T-helper 17 cell (primary cell): ENCODE measurements at places on chromosomes 7 and 10. TPM values are rescaled to one million over a fixed set of nuclear protein-coding genes. Genes with fewer than 3 reads are reported as not detected.

The OPN4 gene
- not detected for total RNA-seq

The NKX2-3 gene
- total RNA-seq, result not detected

The DNTT gene
- total RNA-seq, result not detected

The C10orf67 gene
- 0.26 TPM for total RNA-seq

The ANKRD1 gene
- total RNA-seq, result not detected

DNA sequence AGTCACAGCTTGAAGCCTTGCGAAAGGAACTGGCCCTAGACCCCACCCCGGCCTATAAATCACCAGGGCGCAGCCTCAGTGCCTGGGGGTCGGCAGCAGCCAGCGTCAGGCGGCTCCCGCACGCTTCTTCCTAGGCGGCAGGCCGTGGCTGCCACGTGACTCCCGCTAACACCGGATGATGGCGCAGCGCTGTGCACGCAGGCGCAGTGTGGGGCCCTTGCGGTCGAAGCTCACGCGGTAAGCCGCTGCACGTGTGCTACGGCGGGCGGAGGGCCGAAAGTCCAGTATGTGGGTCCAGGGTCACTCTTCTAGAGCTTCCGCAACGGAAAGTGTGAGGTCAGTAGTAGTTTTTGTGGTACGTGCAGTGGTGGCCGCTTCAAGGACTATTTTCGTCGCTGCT lies at the start of gene STK31:
Gene STK31 (plus strand): TSS at position 220 of the 400 bp plus-strand sequence. CDS start 67 bp downstream, at position 287.
- no peak for DNase-seq

GRCh38 chr10:70833601-70834000 lies 17.9 kb downstream of the SGPL1 start:
- DNase-seq, result no peak

DNA sequence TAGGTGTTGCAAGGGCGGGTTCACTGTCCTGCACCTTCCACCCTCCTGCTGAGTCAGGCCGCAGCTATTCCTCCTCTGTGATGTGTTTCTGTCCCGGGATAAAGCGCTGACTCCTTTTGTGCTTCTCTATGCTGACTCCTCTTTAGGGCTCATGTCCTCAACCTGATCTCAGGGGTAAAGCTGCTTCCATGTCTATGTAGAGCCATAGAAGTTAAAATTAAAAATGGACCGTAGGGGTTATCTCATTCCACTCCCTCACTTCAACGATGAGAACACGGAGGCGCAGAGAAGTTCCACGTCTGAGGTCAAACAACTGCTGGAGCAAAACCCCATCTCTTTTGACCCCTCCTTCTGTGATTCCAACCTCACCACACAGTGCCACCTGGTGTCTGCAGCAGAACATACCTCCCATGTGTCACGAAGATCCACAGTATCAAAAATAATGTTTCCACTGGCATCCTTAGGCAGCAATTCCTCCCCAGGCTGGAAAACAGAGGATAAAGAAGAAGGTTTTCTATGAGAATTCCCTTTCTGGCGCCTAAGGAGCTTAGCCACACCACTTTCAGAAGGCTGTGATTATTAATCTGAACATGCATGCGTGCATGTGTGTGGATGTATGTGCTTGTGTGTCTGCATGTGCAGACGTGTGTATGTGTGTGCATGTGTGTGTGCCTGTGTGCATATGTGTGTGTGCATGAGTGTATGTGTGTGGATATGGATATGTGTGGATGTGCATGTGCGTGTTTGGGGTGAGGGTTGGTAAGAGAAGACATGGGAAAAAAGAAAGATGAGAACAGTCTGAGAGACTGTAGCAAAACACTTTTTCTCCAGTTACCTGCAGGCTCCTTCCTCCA lies 81.2 kb upstream of the UCN3 start:
- DNase-seq, result peak; percentile 20

DNA sequence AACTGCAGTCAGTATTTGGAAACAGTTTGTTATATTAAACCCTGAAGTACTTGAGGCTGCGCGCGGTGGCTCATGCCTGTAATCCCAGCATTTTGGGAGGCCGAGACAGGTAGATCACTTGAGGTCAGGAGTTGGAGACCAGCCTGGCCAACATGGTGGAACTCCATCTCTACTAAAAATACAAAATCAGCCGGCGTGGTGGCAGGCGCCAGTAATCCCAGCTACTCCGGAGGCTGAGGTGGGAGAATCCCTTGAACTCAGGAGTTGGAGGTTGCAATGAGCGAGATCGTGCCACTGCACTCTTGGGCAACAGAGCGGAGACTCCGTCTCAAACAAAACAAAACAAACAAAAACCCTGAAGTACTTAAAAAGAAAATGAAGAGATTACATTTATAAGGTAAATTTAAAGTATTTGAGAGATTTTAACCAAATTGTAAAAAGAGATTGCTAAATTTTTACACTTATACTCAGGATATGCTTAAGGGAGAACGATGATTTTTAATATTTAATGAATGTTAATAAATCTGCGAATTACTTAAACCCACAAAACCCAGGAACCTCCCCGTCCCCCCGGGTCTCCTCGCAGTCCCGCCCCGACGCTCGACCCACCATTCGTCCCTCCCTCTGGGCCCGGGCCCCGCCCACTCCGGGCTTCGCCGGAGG lies 425 bp upstream of the MTG1 start:
- no peak for DNase-seq

DNA sequence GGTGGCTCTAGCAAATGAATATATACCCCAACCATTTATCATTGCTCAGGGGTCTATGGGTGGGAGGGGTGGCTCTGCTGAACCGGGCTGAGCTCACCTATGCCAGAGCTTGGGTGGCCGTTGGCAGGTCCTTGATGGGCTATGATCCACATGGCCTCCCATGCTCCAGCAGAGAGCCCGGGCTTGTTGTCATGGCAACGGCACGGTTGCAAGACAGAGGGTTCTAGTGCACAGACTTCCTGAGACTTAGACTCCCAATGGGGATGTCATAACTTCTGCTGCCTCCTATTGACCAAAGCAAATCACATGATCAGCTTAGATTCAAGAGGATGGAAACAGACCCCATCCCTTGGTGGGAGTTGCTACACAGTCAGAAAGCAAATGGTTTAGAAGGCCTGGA lies 36.4 kb upstream of the CARD11 start:
- DNase-seq, result no peak

GRCh38 chr10:132564690-132565089 lies 27.1 kb downstream of the INPP5A start:
- no peak for DNase-seq

- no peak for DNase-seq
Measured at GRCh38 chr7:86949052-86949778, 110.2 kb downstream of the ELAPOR2 start.
